HT1080 (cell line): ENCODE measurements at places on chromosomes 7 and 10. TPM values are rescaled to one million over a fixed set of nuclear protein-coding genes. Genes with fewer than 3 reads are reported as not detected.

DNA sequence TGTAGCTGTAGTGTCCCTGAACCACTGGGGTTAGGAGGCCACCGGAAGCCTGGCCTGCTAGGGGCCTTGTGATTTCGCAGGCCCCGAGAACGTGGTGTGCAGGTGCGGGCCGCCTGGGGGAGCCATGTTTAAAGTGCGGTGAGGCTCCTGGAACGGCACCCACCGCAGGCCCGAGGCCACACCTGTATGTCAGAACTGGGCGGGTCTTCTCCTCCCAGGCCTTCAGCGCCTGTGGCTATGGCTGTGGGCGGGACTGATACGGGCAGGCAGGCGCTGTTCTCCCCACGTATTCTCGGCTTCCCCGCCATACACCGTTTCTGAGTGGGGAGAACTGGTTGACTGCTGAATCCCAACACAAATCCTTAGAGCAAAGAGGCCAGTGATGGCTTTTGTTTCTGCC is 74.8 kb downstream of the DNAJB6 start:
- DNase-seq: no peak

DNA sequence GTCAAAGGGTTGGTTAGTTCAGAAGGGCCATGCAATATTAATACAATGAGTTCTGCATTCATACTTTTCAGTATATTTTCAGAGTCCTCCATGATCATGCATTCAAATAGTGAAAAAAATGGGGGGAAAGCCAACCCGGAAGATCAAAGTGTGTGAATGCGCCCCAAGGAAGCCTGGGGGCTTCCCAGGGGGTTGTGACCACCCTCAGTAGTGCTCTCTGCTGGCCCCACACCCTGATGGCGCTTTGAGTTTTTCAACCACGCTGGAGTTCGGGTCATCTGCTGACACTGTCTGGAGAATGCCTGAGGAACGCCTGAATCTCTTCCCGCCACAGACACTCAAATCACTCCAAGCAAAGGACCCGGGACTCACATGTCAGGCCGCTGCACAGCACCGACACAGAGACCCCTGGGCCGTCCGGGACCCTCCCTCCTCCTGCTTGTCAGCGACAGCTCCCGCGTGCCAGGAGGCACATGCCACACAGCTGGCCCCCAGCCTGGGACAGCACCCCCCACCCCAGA is 1.0 kb downstream of the TNS3 start:
- peak; percentile 30 for DNase-seq

DNA sequence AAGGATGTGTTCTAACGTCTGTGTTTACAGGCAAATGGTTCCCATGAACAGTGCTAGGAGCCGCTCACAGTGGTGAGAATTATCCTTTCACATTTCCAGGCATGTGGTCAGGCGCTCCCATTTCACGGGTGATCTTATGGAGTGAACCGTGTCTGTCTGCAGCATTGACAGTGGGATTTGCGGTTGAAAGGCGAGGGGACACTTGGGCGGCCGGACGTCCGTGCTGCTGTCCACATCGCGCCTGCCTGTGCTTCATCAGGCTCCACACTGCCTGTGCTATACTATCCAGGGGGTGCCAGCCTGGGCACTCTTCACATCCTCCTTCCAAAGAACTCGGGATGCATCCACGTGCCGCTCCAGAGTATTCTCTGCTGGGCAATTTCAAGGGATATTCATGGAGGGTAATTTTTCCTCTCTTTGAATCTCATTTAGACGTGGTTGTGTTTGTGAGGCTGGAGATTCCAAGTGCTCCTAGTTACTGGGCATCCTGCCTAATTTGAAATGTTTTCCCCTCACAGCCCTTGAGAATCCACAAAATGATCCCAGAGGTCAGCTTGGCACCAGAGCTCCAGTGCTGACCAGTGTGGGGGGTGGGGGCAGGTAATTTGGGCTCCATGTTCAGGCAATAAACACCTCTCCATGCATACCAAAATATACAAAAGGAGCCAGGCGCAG is 61.9 kb upstream of the EBF3 start:
- no peak for DNase-seq

DNA sequence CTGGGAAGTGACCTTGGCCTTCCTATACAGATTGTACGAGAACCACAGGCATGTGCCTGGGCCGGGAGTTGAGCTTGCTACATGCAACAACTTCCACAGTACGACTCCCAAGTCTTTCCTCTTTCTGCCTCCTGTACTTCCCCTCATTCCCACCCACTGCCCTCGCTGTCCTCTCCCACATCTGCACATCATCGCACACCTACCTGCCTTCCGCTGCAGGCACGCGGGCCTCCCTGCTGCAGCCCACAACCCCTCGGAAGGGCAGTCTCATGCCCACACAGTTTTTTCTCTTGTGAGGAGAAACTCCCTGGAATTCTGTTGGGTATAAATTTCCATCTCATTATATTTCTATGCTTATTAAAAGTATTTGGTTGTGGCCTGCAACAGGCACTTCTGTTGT is 117.2 kb downstream of the ACTR3B start:
- DNase-seq: no peak

OR9A2 gene
- total RNA-seq: not detected in 2 replicates

UTF1 gene
- not detected in 2 replicates for total RNA-seq

SAMD9L gene
- 1.8 and 2.4 TPM in 2 replicates for total RNA-seq

CDHR1 gene
- not detected in 2 replicates for total RNA-seq

CDK14 gene
- total RNA-seq: 6.9 and 8.1 TPM in 2 replicates
